ENCODE measurements at places on chromosomes 16 and 17.
A peak's percentile ranks its signal among the peaks of the same experiment; 100 is the strongest.

- DNase-seq = peak; percentile 61
Measured at GRCh38 chr17:42221886-42222745, 27.8 kb upstream of the GHDC start.

GRCh38 chr17:81050645-81051625 is 16.0 kb downstream of the BAIAP2 start:
- no peak for DNase-seq

DNA sequence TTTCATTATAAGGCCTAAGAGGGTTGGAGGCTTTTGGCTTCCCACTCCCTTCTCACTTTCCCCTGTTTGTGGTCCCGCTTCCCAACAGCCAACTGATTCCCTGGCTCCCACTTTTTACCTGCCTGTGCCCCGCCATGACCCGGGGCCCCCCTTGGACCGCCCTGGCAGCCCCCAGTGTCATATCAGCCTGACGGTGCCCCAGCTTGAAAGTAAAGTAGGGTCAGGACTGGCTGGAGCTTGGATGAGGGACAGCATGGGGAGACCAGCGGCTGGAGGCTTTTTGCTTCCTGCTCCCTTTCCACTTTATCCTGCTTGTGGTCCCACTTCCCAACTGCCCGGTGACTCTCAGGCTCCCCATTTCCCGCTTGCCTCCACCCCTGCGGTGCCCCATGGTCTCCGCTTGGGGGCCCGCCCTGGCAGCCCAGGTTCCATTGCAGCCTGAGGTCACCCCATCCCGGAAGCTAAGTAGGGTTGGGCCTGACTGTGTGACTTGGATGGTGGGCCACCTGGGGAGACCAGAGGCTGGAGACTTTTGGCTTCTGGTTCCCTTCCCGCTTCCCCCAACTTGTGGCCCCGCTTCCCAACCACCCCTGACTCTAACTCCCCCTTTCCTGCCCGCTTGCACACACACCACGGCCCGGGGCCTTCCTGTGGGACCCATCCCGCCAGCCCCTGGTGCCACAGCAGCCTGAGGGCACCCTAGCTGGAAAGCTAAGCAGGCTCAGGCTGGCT is 2274.7 kb downstream of the TP53TG3F start:
- DNase-seq = no peak

DNA sequence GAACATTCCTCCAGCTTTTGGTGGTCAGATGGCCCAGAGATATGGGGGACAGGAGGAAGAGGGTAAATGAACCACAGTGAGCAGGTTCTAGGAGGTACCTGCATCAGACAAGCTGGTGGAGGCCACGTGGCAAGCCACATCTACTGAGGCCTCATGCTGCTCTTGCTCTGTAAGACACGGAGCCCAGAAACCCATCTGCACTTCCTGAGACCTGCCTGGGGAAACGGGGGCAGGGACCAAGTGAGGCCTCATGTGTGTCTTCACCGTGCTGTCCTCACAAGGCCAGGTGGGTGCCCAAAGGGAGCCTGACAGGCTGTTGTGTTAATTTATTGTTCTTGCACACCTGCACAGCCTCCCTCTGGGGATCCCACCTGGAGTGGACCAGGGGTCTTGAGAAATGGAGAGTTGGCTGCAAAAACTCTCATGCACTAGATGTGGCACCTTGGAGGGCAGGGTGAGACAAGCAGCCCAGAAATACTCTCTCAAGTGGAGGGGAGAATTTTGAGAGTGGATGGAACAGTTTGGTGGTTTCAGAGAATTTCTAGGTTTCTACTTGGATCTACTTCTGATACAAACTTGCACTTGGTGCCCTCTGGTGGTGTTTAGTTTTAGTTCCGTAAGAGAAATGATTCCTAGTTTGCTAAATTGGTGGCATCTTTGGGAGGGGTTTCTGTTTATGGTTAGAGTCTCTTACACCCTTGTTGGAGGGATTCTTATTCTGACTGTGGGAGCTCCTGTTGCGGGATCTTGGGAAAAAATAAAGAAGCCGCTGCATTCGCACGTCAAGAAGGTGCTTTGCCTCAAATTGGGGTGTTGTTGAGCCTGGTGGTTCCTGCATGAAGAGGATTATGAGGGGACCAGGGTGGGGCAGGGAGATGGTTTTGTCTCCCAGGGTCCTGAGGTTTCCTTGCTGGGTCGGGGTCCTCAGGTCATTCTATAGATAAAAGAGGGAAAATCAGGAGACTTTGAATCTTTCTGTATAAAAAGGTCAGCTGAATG is 47.5 kb downstream of the SLC6A2 start:
- DNase-seq = peak; percentile 46

DNA sequence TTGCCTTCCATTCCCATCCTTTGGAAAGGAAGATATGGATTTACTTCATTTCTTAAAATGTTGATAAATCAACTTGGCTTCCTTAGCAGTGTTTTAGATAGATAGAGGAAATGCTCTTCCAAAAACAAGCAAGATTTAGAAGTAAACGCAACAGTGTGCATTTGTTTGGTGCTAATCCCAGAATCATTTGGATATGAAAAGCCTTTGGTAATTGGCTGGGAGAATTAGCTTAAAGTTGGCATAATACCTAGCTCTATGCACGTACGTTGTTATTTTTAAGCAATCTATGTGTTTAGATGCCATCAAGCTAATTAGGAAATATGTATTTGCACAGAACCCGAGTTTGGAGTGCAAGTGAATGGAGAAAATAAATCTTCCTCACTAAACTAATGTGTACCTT is 415.3 kb downstream of the GRIN2A start:
- no peak for DNase-seq

GRCh38 chr17:59853168-59853918 is 39.4 kb downstream of the TUBD1 start:
- DNase-seq = peak; percentile 81

- DNase-seq = peak; percentile 41
Measured at GRCh38 chr16:81519301-81520150, 74.9 kb downstream of the CMIP start.

- peak; percentile 74 for DNase-seq
Measured at GRCh38 chr16:67538666-67539101, 10.1 kb downstream of the RIPOR1 start.

- DNase-seq = no peak
Measured at GRCh38 chr16:50340578-50340977, 28.2 kb downstream of the BRD7 start.

- DNase-seq = no peak
Measured at GRCh38 chr17:41962111-41962510, 4.5 kb upstream of the CNP start.

- DNase-seq = no peak
Measured at GRCh38 chr17:79590523-79590860, 20.4 kb downstream of the RBFOX3 start.

DNA sequence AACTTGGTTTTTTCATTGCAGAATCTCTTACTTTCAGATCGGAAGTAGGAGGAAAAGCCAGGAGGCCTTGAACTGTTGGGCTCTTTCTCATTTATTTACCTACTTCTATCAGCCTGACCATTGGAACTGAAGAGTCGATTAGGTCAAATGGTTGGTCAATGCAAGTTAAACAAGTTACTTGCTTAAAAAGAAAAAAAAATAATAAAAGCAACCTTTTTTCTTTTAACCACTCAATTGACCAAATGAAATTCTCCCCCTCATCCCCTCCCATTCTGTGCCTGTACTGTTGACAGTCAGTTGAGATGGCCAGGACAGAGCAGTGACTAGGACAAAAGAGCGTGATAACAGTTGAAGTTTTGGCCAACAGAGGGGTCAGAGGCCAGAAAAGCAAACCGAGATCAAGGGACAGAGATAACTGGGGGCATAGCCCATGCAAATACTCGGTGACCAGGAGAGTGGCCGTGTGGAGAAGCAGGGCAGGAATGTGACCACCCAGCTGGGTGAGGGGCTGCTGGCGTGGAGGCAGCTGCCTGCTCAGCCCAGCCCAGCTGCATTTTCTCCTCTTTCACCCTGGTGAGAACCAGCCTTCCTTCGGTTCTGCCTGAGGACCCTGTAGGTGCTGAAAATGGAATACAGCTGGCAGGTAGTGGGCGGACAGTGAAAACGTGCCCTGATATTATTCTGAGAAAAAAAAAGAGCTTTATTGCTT is 72.2 kb downstream of the HS3ST3B1 start:
- no peak for DNase-seq

- no peak for DNase-seq
Measured at GRCh38 chr17:79048826-79049755, 25.1 kb downstream of the C1QTNF1 start.

GRCh38 chr16:1378804-1379303 is 27.1 kb downstream of the GNPTG start:
- peak; percentile 79 for DNase-seq

- DNase-seq = no peak
Measured at GRCh38 chr17:81428516-81428915, 33.3 kb downstream of the BAHCC1 start.

- DNase-seq = peak; percentile 83
Measured at GRCh38 chr16:48164907-48165715, 9.3 kb upstream of the ABCC12 start.

DNA sequence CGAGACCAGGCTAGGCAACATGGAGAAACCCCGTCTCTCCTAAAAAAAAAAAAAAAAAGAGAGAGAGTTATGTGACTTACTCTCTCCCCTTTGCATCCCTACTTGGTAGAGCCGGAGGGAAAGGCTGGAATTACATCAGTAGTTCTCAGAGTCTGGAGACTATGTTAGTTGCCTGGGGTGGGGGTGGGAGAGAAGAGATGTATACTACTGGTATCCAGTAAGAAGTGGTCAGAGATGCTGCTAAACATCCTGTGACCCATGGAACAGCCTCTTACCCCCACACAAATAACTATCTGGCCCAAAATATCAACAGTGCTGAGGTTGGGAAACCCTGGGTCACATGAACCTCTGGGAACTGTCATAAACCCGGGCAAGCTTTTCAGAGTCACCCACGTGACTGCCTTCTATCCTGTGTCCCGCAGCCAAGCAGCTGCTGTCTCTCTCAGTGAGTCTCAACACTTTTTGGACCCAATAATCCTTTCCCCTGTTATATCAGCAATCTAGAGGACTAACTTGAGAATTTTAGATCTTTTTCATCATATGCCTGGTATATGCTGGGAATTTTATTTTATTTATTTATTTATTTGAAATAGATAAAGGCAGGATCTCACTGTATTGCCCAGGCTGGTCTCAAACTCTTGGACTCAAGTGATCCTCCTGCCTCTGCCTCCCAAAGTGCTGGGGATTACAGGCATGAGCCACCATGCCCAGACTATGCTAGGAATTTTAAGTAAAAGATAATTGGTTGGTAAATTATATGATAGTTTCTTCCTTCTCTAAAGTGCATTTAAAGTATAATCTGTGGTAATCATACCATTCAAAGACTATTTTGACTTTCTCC is 8.7 kb downstream of the EIF1 start:
- DNase-seq = peak; percentile 31

DNA sequence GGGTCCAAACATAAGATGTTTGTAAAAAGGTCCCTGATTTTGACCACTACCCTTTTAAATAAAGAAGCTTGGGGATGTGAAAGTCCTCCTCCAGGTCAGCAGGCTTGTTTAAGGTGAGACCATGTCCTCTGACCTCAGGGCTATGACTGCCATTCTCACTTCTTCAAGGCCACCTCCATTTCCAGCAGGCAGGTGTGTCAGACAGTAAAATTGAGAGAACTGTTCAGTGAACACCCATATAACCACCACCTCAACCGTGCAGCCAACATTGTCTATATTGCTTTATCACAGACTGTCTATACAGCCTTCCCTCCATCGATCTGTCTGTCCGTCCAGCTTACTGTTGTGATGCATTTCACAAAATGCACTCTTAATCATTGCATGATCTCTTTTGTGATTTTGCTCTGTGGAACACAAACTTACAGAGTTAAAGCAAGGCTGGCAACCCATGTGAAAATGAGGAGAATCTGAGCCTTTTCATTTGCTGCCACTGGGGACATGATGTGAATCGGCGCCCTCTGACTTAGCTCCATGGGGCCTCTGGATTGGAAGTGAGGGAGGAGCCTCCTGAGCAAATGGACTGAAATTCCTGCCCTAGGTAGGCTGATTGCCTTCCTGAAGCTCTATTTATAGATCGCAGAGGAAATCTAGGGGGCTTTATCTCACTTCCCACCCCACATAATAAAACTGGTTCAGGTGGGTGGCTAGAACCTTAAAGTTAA is 53.8 kb downstream of the ZNRF1 start:
- DNase-seq = no peak

- no peak for DNase-seq
Measured at GRCh38 chr16:30348929-30349328, 6.2 kb downstream of the CD2BP2 start.

DNA sequence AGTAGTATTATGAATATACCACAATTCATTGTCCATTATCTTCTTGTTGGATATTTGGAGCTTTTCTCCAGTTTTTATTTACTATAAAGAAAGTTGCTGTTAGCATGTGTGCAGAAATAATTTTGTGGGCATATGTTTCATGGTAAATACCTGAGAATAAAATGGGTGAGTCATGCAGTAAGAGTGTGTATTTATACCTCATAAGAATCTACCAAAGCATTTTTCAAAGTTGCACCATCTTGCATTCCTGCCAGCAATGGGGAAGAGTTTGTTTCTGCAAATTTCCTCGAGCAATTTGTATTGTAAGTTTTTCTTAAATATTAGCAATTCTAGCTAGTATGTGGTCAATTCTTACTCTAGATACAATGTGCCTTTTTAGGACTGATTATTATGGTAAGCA is 7.9 kb upstream of the MON1B start:
- no peak for DNase-seq

- no peak for DNase-seq
Measured at GRCh38 chr16:64507240-64508024, 614.4 kb downstream of the CDH11 start.

GRCh38 chr17:78458736-78459335 is 80.4 kb downstream of the PGS1 start:
- DNase-seq = no peak

DNA sequence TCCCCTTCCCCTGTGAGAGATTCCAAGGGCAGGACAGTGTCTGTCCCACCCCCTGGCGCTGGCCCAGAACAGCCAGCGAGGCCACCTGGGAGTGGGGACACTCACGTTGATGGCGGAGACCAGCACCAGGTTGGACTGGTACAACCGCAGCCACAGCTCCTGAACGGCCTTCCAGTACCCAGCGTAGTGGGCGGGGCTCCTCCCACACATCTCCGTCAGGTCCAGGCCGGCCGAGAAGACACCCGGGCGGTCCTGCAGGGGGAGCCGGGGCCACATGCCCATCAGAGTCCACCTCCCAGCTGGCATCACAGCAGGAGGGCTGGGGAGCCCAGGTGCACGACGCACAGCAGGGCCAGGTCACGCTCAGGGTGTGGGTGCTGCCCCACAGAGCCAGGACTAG is 7.1 kb downstream of the ECI1 start:
- DNase-seq = no peak

DNA sequence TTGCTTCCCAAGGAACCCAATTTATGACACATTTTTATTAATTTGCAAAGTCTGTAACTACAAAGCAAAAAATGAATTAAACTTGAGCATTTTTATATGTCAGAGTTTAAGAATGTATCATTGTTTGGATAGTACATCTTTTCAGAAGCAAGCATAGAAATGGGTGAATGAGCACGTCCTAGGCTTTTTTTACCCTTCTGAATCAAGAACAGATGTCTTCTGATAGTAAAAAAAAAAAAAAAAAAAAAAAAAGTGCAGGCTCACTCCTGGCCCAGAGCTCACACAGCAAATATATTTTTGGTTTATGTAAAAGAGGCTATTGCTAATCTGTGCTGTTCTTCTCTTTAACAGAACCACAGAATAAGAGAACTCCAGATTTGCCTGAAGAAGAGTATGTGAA is 6.3 kb downstream of the TERF2IP start:
- peak; percentile 62 for DNase-seq
